ENCODE measurements at places on chromosomes 16 and 17.

DNA sequence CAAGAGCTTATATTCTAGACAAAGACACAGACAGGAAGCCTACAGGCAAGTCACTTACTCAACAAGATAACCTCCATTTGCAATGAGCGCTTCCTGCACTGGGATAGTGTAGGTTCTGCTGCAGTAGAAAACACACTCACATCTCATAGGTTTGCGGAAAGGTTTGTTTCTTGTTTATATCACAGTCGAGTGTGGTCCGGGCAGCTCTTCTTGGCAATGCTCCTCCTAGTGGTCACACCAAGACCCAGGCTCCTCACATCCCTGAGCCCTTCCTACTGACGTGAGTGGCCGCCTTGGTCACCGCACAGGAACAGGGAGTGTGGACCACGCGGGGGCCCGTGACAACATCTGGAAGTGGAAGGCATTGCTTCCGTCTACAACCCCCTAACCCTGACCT, 48.0 kb upstream of the RBFOX3 start:
- peak; percentile 77 for DNase-seq

GRCh38 chr17:2455956-2456355, 55.1 kb upstream of the MNT start:
- no peak for DNase-seq

DNA sequence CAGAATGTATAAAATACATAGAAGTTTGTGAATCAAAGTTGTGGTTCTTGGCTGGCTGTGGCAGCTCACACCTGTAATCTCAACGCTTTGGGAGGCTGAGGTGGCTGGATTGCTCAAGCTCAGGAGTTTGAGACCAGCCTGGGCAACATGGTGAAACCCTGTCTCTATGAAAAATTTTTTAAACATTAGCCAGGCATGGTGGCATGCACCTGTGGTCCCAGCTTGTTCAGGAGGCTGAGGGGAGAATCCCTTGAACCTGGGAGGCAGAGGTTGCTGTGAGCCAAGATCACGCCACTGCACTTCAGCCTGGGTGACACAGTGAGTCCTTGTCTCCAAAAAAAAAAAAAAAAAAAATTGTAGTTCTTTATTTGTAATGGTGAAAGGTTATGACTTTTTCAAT, 13.8 kb upstream of the APPBP2 start:
- no peak for DNase-seq

GRCh38 chr17:49890852-49891251, 43.0 kb upstream of the TAC4 start:
- DNase-seq: no peak

DNA sequence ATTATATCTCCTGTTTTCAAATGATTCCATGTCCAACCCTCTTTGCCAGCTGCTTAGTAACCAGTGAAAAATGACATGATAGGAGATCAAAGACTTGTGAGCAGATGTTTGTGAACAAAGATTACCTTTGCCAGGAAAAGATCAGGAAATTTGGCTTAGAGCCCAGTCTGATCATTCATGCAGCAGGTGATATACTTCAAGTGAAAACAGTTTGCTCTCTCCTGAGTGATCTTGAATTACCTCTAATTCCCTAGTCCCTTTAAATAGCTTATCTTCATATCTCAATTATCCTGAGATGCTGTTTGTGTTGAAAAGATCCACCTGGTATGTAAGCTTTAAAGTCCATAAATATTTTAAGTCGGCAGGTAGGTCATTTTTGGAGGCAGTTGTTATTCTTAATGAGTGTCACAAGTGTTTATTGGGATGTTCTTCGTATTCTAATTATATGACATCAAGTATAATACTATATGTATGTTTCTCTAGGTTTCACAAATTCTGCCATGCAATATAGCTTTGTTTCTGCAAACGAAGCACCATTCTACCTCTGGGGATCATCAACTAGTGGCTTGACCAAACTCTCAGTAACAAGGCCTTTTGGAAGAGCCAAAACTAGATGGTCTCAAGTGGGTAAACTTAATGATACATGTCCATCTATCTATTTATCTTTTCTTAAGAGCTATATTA, 13.2 kb upstream of the VPS35L start:
- peak; percentile 98 for DNase-seq

- no peak for DNase-seq
Measured at GRCh38 chr16:47311738-47312505, 148.9 kb downstream of the ITFG1 start.

GRCh38 chr17:30232015-30232823, 3.3 kb downstream of the SLC6A4 start:
- DNase-seq: peak; percentile 48

DNA sequence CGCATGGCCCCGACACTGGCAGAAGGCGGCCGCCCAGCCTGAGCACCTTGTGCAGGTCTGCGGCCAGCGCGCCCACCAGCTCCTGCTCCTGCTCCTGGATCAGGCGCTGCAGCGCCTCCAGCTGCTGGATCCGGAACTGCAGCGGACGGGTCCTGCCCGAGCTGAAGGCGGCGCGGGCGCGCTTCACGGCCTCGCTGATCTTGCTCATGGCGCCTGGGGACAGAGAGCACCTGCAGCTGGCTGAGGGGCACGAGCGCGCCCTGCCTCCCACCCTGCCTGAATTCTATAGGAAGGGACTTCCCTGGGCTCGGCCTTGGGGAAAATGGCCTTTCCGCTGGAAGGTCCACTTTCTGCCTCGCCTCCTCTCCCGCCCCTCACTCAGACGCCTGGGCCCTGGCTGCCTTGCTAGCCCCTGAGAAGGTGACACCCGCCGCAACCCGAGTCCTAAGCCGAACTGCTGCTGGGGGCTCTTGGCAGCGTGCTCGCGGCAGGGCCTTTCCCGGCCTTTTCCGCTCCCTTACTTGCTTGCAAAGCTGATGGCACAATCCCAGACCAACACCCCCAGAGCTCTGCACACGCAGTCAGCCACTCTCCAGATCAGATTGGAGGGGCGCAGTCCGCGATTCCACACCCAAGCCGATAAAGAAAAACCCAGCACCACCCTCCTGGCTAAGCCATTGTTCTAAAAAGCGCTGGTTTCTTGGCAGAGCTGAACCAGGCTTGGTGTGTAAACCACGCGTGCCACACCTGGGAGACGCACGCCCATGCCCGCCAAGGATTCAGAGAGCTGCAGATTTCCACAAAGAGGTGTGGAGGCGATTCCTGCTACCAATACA, 3.0 kb downstream of the ALDH3A1 start:
- DNase-seq: peak; percentile 85

DNA sequence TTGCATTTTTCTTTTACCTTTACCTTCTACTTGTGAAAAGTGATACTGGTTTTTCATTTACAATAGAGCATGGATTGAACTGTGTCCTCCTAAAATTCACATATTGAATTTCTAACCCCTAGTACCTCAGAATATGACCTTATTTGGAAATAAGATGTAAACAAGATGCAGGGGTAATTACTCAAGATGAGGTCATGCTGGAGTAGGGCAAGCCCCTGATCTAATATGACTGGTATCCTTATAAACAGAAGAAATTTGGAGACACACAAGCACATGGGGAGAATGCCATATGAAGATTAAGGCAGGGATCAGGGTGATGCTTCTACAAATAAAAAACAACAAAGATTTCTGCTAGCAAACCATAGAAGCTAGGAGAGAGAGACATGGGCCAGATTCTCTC, 12.2 kb downstream of the MYH13 start:
- no peak for DNase-seq

GRCh38 chr17:80441133-80441578, 26.2 kb downstream of the ENDOV start:
- DNase-seq: peak; percentile 65

DNA sequence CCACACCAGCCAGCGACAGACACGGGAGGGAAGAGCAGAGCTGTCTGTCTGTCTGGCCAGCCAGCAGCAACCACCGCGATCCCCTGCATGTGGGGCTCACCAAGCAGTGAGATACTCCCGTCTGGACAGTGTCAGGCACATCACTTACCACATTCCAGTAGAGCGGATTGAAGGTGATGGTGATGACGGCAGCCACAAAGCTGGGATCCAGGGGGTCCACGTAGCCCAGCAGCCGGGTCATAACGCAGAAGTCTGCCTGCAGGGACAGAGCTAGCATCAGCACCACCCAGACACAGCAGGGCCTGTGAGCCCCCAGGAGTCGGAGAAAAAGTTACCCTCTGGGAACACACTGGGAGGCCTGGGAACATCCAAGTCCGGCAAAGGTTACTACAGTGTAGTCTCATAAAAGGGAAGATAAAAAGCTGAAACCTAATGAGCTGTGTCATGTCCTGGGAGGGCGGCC, 14.7 kb downstream of the PEMT start:
- no peak for DNase-seq

- no peak for DNase-seq
Measured at GRCh38 chr17:79154446-79154845, 79.8 kb downstream of the ENGASE start.

GRCh38 chr16:64695684-64696083, 426.2 kb downstream of the CDH11 start:
- DNase-seq: no peak

DNA sequence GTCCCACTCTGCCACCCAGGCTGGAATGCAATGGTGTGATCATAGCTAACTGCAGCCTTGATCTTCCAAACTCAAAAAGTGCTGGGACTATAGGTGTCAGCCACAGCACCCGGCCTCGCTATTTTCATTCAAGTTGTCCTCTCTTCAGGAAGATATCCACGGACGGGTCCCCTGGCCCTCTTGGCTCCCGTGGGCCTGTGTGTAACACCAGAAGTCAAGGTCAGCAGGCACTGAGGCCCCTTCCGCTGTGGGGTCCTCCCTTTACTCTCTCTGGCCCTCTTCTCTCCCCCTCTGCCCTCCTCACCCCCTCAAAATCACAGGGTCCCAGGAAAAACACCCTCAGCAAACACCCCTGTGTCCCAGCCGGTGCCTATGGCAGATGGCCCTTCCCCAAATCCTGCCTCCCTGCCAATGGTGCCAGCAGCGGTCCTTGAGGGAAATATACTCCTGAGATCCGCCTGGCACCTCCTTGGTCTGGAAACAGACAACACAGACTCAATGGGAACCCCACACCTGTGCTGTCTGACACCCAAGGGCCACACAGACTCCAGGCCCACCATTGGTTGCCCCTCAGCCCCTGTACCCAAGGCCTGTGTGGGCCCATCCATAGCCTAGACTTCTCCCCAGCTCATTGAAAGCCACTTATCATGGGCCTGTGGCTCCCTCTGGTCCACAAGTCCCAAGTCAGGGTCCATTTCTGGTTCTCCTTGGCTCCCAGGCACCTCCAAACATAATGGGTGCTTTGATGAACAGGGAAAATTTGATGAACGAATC, 221.5 kb downstream of the ZNF423 start:
- no peak for DNase-seq

DNA sequence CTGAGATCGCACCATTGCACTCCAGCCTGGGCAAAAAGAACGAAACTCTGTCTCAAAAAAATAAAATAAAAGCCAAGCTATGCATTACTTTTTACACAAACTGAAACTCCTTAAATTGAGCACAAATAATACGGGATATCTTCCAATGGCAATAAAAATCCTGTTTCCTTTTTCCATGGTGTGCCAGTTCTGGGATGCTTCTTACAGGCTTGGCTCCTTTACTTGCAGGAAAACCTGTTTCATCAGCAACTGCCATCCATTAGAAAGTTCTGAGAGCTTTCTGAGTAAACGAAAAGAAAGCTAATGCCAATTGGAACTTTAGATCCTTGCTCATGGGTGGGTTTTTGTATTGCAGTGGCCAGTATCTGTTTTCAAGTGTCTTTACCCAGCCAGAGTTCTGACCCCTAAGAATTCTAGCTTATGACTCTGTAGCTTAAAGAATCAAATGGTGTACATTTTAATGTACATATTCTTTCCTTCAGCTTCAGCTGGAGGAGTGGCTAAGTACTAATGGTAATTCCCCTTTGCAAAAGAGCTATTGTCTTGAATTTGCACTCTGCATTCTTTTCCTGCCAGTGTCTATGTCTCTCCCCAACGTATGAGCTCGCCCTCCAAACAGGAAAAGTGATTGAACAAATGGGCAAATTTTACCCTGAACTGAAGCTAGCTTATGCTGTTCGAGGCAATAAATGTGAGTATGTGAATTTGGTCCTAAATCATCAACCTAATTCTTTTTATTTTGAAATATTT, 21.5 kb upstream of the DDX19A start:
- no peak for DNase-seq

- DNase-seq: no peak
Measured at GRCh38 chr17:10072556-10073425, 125.6 kb downstream of the GAS7 start.

DNA sequence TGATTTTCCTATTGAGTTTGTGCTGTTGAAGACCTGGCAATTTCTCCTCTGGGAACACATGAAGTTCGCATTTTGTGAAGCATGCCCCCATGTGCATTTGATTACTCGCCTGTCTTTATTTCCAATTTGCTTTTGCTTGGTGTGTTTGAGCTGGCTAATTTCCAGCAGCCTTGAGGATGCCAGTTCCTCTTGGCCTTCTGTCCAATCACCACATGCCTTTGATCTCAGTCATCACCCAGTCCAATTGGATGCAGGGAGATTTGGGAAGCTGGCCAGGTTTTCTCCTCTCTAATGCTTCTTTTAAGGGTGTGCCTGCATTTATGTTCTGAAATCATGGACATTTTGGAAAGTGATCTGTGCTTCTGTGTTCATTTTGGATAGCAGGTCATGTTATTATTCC, 3.8 kb upstream of the TMEM100 start:
- DNase-seq: no peak

DNA sequence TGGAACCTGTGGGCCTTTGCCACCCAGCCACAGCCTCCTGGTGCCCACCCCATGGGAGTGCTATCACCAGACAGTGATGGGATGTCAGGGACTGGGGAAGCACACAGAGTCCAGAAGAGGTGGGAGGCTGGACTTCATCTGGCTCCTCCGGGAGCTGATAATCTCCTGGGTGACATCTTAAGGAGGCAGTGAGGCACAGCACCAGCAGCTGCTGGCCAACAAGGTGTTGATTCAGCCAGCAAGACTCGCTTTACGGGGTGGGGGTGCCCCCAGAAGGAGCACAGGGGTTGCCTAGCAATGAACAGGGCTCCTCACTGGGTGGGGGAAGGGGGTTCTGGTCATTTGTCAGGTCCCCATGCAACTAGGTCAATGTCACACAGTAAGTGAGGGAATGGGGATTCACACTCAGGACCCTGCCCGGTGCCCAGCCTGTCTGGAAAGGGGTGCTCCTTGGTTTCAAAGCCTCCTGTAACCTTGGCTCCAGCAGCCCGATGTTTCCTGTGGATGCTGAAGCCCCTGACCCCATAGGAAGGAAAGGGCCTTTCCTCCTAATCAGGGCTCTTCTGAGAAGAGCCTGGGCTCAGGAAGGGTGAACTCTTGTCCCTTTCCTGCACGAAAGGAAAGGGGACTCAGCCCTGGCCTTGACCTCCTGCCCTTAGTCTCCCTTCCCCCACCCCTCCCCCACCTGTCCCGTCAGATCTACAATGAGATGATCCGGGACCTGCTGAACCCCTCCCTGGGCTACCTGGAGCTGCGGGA, 17.7 kb downstream of the KIF19 start:
- peak; percentile 68 for DNase-seq

GRCh38 chr16:83458612-83459011, 349.2 kb upstream of the HSBP1 start:
- no peak for DNase-seq

Measured in NCI-H82 (cell line).